LHCN-M2 (cell line): ENCODE measurements at places on chromosomes 16 and 17. TPM values are rescaled to one million over a fixed set of nuclear protein-coding genes. Genes with fewer than 3 reads are reported as not detected.
A peak's percentile ranks its signal among the peaks of the same experiment; 100 is the strongest.

Gene KRT32
- total RNA-seq: not detected in 2 replicates

Gene ZFPM1
- total RNA-seq: 1.1 and 2.2 TPM in 2 replicates

GRCh38 chr17:40705584-40705983 lies 2.0 kb upstream of the KRT24 start:
- DNase-seq: no peak

GRCh38 chr16:53822936-53823529 lies 119.1 kb downstream of the FTO start:
- no peak for DNase-seq

- peak; percentile 68 for DNase-seq
These were observed 5.1 kb downstream of the PHF12 start for GRCh38 chr17:28946239-28946638.

- peak; percentile 59 for DNase-seq
These were observed 10.5 kb downstream of the NXN start for GRCh38 chr17:968812-969730.
